ENCODE measurements at places on chromosomes 2 and 18.

DNA sequence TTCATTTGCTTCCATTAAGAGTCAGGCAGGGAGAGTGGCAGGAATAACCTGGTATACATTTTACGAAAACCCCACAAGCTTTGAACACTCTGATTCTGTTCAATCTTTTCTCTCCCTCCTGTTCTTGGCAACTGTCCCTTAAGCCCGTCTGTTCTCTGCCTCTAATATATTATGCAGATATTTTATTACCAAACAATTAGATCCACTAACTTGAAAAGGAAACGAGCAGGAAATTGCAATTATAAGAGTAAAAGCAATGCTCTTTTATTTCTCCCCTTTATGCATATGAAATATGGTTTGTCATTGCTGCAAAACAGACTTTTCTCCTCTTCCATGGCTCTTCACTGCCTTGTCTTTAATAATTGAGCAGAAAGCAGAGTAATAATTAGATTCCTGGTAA is 149.1 kb upstream of the CELF4 start:
- DNase-seq = no peak

DNA sequence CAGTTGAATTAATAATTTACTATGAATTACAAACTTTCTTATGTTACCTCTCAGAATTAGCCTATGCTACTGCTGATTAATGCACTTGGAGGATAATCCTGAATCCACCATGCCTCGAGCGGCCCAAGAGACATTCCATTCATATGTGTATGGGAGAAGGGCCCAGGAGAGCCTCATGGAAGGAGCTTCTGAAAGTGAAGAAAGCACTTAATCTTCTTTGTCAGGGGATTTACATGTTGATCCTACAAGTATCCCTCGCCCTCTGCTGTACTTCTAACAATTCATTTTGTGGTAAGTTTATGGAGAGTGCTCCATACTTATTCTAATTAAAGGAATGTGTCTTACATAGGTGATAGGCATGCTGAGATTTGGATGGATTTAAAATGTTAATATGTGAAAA is 1189.1 kb upstream of the NXPH2 start:
- DNase-seq = no peak

DNA sequence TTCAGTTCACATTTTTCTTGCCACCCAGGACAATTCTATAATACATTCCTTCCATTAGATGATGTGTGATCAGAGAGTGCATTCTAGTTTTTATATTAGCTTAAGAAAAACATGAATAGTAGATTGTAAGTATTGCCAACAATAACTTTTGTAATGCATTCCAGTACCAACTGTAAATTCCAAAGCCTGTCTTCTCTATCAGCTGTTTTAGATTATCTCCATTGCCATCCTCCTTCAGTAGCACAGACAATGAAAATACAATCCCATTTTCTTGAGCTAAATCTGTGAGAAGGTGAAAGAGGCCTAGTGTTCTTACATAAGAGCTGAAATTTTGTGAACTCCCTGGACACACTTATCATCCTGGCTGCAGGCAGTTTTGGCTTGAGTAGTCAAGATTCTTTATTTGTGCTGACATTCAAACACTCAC is 103.9 kb downstream of the CCBE1 start:
- DNase-seq = peak; percentile 59

DNA sequence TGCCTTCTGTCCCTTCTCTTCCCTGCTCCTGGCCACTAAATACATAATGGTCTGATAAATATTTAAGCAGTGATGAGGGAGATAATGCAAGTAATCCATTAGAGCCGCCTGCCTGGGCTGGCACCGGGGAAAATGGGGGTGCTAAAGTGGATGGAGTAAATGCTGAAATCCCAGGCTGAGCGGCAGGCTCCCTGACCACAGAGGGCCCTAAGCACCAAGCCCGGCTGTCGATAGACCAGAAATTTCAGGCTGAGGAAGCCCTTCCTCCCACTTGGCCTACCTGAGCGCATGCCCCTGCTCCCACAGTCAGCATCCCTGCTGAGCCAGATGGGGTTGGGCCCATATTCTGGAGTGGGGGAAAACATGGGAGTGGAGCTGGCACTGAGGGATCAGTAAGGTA is 197.5 kb upstream of the SKOR2 start:
- DNase-seq = no peak

- no peak for DNase-seq
Observed at GRCh38 chr2:54227798-54228197, 28.2 kb downstream of the TSPYL6 start.

- DNase-seq = no peak
Observed at GRCh38 chr2:159118859-159119500, 150.5 kb downstream of the TANC1 start.

- DNase-seq = no peak
Observed at GRCh38 chr2:72813841-72814240, 12.0 kb downstream of the EXOC6B start.

DNA sequence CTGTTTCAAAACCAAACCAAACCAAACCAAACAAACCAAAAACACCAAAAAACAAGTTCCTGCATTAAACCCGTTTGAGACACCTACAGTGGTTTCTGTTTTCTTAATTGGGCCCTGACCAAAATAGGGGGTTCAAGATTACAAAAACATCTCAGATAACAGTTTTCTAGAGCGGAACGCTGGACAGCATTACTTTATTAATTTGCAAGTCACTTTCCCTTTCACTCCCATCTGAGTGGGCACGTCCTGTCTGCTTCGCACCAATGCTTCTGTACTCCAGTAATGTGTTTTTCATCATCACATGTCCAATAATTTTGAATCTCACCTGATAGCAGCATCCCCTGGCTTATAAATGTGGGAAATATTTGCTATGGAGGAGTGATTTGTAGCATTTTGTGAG is 11.7 kb upstream of the MYO1B start:
- DNase-seq = no peak

- no peak for DNase-seq
Observed at GRCh38 chr18:5030636-5031035, 166.4 kb downstream of the AKAIN1 start.

GRCh38 chr2:233129351-233129978 is 69.3 kb downstream of the INPP5D start:
- DNase-seq = no peak

- DNase-seq = no peak
Observed at GRCh38 chr2:124353656-124354055, 328.6 kb downstream of the CNTNAP5 start.

GRCh38 chr2:42141687-42142546 is 27.2 kb upstream of the EML4 start:
- peak; percentile 84 for DNase-seq

- no peak for DNase-seq
Observed at GRCh38 chr2:176424746-176425145, 155.5 kb downstream of the MTX2 start.

DNA sequence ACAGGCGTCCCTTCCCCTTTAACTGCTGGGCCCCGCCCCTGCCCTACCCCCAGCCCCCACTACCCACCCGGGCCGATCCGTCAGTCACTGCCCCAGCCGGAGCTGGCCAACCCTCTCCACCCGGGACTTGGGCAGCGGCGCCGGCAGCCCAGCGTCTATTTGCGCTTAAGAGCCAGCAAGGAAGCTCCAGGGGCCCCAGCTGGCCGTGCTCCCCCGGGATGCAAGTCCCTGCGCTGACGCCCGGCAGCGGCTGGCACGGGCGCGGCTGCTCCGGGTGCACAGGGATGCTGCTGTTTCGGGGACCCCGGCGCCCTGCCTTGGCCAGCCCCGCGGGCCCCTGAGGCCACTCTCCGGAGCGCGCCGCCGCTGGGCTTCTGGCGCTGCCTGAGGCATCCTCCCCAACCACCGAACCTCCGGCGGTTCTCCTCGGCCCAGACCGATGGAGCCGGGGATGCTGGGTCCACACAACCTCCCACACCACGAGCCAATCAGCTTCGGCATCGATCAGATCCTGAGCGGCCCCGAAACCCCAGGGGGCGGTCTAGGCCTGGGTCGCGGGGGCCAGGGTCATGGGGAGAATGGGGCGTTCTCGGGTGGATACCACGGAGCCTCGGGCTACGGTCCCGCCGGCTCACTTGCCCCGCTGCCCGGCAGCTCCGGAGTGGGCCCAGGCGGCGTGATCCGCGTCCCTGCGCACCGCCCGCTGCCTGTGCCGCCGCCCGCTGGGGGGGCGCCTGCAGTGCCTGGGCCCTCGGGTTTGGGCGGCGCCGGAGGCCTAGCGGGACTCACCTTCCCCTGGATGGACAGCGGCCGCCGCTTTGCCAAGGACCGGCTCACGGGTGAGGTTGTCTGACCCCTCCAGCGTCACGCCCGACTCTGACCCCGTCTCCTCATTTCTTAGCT is at the start of gene TLX2:
Gene TLX2, plus strand, starts transcription at position 83 of the 903 bp plus-strand sequence. Its CDS starts 357 bp downstream, at position 440.
- DNase-seq = no peak

DNA sequence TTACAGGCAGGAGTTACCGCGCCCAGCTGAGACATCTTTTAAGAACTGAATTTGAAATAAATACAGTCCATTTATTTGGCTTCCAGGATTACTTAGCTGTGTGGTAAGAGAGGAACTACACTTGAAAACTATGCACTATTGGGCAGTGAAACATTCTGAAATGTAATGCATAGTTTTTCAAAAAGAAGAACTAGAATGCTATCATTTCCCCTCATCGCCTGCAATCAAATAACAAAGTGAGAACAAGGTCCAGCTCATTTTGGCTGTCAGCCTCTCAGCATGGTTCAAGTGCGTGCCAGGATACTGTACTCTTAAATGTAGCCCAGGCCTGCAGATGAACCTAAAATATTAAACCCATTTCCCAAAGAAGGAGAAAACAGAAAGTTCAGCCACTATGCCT is 76.6 kb upstream of the ARL5A start:
- no peak for DNase-seq

GRCh38 chr2:43033466-43034241 is 192.8 kb downstream of the ZFP36L2 start:
- no peak for DNase-seq

- no peak for DNase-seq
Observed at GRCh38 chr2:174971868-174972781, 33.1 kb downstream of the CHN1 start.

GRCh38 chr2:49490710-49491109 is 336.4 kb upstream of the FSHR start:
- DNase-seq = no peak

DNA sequence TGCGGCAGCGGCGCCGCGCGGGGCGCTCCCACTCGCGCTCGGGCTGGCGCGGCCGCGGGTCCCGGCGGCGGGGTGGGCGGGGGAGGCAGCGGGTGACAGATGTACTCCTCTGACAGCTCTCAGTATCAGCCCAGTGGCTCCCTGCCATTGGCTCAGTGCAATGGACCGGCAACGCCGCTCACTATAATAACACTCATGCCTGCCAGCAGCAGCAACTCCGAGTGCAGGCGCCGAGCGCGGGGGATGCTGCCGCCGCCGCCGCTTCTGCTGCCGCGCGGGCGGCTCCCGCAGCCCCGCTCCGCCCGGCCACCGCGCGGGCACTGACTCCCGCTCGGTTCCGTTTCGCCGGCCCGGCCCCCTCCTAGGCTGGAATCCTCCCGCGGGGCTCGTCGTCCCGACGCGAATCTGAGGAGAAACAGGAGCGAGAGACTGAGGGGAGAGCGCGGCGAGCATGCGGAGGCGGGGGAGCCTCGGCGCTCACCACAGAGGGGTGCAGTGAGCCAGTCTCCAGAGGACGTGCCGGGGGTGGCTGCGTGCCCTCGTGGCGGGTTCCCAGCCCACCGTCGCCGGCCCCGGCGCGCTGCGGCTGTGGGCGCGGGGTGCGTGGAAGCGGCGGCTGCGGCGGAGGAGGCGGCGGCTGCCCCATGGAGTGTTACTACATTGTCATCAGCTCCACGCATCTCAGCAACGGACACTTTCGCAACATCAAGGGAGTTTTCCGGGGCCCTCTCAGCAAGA is at the start of gene ZNF804A:
Gene ZNF804A, plus strand, starts transcription at position 214 of the 738 bp plus-strand sequence. Its CDS starts 431 bp downstream, at position 645.
- DNase-seq = no peak

GRCh38 chr2:147558620-147559019 is 286.2 kb upstream of the ACVR2A start:
- no peak for DNase-seq

GRCh38 chr2:30577151-30577550 is 130.1 kb downstream of the LCLAT1 start:
- DNase-seq = no peak

DNA sequence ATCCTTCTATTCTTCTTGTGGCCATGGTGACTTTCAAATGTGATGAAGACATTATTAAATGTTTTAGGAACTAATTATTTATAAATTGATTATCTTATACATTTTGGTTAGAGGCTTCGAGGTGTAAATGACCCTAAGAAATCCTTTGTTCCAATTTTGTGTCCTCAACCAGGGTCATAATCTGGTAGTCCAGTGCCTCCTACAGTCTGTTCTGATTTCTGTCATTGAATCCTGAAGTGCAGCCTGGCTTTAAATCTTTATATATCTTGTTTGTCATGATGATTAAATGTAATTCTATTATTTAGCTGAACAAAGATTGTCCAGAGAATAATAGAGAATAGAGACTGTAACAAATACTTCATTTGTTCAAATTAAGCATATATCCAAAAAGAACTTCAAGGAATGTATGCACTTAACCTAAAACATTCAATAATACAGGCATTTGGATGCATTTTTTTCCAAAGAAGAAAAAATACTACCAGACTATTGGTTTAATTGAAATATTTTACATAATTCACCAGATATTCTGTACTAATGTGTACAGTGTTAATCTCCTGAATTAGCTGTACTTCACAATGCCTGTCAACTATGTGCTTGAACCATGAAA is 89.8 kb downstream of the PRPF40A start:
- no peak for DNase-seq

GRCh38 chr2:16584824-16585540 is 80.7 kb downstream of the CYRIA start:
- no peak for DNase-seq

GRCh38 chr2:101114268-101114783 is 36.9 kb downstream of the TBC1D8 start:
- DNase-seq = no peak

DNA sequence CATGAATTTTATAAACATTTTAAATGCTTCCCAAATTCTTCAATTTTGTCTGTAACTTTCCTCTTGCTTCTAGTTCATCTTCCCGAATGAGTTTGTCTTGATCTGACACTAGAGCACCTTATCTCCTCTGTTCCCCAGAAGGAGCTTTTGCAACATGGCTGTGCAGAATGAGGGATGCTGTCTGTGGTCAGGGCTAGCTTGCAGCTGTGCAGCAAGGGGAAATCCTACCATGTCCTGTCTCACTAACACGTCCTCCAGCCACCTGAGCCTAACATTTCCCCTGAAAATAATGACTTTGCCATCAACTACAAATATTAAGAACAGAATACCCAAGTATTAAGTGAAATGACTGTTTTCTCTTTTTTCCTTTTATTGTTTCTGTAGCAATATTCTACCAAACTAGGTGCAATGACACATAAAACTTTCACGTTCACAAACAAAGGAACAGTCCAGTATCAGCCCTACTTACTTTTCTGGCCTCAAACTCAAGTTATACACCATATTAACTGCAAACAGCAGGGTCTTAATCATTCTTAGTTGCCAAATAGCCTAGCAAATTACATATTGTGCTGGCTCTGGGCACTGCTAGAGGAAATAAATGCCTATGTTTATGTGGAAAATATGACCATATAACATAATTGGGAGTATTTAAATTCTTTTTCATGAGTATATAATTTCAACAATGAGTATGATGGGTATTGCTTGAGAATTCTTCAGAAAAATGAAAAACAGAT is 423.3 kb downstream of the CMPK2 start:
- DNase-seq = no peak

Data from AG04449 (cell line).